ENCODE measurements at places on chromosomes 1 and 21.

- no peak for DNase-seq
These were observed 58.1 kb downstream of the PRKACB start for GRCh38 chr1:84202126-84202525.

DNA sequence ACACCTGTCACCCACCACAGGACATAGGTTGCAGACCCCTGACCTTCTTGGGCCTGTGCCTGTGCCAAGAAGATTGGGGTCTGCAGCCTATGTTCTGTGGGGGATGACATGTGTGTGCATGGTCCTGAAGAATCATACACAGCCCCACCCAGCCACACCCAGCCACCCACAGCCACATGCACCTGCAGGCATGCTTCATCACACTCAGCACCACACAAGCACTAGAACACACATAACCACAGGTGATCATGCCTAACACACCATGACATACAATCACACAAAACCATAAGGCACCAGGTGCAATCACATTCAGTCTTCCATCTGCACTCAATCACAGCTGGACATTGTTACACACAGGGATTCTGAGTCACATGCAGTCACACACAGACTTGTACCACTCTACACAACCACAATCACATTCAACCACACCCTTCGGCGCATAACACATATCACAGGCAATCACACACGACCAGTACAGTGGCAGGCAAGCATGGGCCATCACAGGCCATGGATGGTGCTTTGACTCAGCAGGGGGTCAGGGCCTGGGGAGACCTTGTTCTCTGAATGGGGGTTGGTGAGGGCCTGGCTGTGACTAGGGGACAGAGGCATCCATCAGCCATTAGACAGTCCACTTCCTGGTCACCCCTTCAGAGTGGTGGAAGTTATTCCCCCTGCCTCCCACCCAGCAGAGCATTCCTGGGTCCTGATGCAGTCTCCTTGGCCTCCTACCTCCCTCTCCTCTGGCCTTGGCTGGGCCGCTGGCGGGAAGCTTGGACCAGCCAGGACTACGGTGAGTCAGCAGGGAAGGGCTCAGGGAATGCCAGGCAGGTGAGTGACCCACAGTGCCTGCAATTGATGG, 44.3 kb upstream of the EPS8L3 start:
- DNase-seq: no peak

DNA sequence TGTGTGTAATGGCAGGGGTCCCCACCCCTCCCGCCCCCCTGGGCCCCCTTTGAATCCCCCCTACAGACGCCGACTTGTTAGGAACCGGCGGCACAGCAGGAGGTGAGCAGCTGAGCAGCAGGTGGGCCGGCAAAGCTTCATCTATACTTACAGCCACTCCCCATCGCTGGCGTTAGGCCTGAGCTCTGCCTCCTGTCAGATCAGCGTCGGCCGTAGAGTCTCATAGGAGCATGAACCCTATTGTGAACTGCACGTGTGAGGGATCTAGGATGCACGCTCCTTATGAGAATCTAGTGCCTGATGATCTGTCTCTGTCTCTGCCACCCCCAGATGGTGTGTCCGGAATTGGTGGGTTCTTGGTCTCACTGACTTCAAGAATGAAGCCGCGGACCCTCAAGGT, 14.9 kb upstream of the VPS26C start:
- peak; percentile 30 for DNase-seq

DNA sequence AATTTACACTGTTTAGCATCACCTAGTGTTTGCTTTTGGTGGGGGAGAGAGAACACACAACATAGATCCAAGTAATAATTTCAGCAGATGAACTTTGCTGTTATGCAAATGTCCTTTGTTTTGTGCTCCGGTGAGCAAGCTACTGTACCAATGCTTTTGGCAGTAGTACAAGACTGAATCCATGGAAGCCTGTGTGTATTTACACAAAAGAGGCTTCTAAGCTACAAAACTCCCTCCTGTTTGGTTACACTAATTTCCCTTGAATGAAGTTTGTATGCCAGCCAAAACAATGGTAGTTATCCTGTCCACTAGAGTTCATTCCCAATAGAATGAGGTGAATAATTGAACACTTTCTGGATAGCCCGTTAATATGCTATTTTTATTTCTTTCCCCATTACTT, 320.5 kb downstream of the KCTD3 start:
- no peak for DNase-seq

DNA sequence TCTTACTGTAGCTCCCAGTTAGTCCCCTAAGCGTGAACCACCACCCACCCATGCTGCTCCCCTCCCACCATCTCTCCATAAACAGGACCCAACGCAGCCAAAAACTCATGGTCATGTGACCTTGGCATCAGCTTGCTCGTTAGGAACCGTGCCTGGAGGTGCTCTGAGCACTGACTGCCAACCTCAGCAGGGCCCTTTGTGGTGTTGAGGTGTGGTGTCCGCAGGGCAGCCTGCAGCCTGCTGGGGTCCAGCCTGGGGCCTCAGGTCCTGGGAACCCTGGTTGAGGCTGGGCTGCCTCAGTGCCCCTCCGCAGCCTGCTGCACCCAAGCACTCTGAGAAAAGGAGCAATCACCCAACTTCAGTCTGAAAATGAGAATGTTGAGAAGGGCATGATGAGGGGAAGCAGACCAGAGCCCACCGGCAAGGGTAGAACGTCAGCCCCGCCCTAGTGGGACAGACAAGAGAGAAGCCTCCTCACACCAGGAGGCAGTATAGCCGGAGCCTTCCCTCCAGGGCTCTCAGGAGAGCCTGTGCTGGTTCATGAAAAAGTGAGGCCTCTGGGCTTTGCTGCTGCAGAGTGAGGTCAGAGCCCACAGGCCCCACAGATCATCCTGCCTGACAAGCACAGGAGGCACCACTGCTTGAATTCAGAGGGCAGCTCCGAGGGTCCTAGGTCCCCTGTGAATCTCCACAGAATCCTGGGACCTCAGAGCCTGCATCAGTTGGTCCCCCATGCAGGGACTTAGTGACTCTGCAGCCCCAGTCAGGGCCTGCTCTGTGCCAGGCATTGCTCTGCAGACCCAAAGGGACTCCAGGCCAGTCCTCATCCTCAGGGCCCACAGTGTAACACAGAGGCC, 4.9 kb upstream of the COL6A2 start:
- peak; percentile 15 for DNase-seq

DNA sequence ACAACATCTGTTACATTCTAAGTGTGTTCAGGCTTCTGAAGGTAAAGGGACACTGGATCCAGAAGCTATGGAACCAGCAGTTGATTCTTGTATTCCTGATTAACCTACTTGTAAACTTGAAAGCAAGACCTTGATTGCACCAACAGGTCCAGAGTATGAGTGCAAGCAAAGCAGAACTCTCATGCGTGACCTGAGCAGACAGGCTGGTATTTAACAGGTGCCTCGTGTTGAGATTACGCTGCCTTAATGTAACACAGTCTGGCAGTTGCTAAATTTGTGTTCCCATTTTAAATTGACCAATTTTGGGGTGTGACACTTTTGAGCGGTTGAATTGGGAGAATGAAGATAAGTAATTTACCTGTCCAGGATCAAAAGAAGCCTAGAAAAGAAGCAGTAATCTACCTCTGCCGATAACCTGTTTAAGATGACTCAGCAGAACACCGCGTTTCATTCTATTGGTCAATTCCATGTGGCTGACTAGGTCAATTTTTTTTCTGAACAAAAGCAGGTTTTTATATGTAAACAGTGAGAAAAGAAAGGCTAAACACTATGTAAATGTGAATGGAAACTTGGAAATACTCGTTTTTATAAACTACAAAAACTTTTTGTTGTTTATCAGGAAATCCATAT, 147.6 kb downstream of the DYRK1A start:
- DNase-seq: no peak

GRCh38 chr1:8702472-8702849, 115.0 kb downstream of the RERE start:
- DNase-seq: no peak

GRCh38 chr1:18170444-18170843, 62.8 kb downstream of the IGSF21 start:
- no peak for DNase-seq
